DND-41 (cell line): ENCODE measurements at places on chromosomes 4 and X.

GRCh38 chr4:168831585-168831918 is 178.5 kb downstream of the CBR4 start:
- DNase-seq: no peak

- no peak for DNase-seq
These were observed 41.2 kb downstream of the LONRF3 start for GRCh38 chrX:119015407-119016237.

DNA sequence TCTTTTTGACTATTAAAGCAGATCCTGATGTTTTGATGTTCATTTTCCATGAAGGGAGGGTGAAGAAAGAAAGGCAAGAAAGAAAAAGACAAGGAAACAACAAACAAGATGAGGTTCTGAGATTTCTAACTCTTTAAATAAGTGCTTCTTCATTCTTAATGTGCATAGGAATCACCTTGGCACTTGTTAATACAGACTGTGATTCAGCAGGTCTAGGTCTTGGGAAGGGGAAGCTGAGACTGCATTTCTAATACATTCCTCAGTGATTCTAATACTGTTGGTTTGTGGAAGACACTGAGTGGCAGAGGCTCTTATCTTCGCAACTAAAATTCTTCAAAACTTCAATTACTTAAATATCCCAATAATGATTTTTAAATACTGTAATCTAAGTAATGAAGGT is 95.2 kb upstream of the NAP1L5 start:
- no peak for DNase-seq

DNA sequence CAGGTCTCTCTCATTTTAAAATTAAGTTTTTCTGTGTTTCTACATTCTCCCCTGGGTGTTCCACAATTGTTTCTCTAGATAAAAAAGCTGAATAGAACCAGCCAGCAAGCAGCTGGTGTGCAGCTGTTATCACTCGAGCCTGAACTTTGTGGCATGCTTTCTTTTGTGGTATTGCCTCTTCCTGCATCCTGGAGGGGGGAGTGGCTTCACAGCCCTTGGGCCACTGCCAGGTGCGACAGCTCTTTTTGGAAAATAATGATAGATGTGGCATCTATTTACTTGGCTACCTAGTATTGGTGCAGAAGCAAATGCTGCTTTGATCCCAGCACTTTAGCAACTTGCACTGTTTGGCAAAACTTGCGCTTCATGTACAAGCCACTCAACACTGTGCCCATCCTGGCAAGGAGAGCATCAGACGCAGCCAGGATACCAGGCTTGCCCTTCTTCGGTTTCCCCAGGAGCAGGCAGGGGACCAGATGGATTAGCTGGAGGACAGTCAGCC is 69.4 kb downstream of the HMGB2 start:
- DNase-seq: peak; percentile 96

DNA sequence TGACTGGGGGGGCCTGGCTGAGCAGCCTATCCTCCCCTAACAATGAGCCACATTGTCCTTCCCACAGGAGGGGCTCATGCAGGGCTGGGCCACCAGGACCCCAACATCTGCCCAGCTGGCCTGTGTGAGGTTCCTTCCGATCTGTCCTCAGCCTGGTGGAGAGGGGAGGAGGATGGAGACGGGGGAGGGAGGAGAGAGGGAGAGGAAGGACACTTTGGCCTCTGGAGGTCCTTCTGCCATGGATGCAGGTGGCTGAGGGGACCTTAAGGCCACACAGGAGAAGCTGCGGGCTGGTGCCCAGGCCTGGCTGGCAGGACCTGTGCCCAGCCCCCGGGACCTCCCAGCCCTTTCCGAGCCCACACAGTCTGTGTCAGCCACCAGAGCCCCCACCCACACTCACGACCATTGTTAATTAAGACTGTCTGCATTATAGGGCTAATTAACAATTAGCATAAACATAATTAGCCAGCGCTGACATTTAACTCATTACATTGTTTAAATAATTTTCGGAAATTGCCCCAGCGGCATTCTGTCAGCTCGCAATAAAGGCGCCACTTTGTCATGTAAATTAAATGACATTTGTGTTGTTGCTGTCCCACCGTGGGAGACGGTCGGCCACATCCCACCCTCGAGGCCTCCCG is 53.0 kb upstream of the NKX1-1 start:
- no peak for DNase-seq

GRCh38 chrX:9440116-9440844 is 24.6 kb upstream of the TBL1X start:
- no peak for DNase-seq
